T follicular helper cell (primary cell): ENCODE measurements at places on chromosomes 11 and 22.

- DNase-seq, result no peak
Observed at GRCh38 chr11:1827095-1827813, 7.5 kb upstream of the SYT8 start.

DNA sequence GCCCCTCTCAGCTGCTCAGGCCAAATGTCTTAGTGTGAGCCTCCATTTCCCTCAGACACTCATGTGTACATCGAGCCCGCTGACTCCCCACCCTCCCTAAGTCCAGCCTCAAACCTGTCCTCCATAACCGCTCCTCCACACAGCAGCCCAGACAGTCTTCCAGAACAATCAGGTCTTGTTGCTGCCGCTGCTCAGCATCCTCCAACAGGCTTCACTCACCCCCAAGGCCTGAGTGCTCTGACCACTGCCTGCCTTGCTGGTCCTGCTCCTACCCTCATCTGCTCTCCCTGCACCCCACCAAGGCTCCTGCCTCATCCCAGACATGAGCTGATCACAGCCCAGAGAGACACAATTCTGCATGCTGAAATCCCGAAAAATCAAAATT, 17.1 kb downstream of the PSMD13 start:
- DNase-seq, result no peak

DNA sequence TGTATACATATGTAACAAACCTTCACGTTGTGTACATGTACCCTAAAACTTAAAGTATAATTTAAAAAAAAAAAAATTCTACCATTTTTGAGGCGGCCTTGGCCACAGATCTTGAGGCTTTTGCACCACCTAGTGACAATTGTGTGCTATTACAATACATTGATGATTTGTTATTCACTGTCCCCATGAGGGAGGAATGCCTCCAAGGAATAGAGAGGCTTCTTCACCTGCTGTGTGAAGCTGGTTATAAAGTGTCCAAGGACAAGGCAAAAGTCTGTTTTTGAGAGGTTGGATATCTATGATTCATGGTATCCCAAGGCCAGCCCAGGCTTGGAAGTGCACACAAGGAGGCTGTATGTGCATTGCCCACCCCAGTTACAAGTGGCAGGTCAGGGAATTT, 30.7 kb downstream of the SLC22A25 start:
- no peak for DNase-seq

- DNase-seq, result no peak
Observed at GRCh38 chr11:45017329-45017728, 66.6 kb upstream of the TP53I11 start.

- no peak for DNase-seq
Observed at GRCh38 chr11:7485186-7486097, at the start of gene OLFML1. Gene OLFML1, plus strand, starts transcription at chr11:7485506. Its CDS starts 370 bp downstream, at chr11:7485876.

- no peak for DNase-seq
Observed at GRCh38 chr11:110349138-110349996, 53.0 kb upstream of the RDX start.

DNA sequence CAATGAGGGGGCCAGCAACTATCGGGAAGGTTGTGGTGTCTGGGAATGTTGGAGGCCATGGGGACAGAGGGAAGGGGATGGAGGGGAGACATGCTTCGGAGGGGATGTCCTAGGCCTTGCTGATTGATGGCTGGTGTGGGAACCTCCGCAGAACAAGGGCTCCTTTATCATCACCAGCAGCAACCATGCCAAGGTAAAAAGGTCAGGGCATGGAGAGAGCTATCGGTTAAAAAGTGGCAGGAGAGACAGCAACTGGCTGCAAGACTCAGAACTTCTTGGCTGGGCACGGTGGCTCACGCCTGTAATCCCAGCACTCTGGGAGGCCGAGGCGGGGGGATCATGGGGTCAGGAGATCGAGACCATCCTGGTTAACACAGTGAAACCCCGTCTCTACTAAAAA, 3.0 kb downstream of the GSTT4 start:
- no peak for DNase-seq

- DNase-seq, result no peak
Observed at GRCh38 chr11:88313441-88313840, 24.1 kb downstream of the CTSC start.

DNA sequence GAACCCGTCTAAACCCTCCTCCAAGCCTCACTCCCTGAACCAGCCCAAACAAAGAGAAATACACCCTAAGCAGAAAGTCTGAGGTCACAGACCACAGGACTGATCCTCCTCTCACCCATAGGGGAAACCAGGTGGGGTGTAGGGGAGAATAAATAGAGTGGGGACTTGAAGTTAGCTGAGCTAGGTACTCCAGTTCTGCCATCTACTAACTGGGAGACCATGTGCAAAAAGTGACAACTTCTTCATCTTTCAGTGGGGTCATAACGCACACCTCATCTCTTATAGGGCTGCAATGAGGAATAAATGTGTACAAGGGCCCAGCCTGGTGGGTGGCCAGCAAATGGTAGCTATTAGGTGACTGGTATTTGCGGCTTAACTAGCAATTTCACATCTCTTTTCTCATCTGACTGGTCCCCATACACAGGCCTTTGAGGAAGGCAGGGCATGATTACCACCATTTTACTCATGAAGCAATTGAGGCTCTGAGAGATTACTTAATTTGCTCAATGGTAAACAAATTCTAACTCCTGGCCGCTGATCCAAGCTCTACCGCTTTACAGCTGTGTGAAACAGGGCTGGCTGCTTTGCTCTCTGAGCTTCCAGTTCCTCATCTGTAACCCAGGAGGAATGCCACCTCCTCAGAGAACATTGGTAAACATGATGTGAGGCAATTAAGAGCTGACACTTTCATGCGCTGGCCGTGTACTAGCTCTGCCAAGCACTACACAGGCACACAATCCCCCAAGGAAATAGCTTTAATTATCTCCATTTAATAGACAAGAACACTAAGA, 16.6 kb downstream of the TBC1D10A start:
- DNase-seq, result no peak

DNA sequence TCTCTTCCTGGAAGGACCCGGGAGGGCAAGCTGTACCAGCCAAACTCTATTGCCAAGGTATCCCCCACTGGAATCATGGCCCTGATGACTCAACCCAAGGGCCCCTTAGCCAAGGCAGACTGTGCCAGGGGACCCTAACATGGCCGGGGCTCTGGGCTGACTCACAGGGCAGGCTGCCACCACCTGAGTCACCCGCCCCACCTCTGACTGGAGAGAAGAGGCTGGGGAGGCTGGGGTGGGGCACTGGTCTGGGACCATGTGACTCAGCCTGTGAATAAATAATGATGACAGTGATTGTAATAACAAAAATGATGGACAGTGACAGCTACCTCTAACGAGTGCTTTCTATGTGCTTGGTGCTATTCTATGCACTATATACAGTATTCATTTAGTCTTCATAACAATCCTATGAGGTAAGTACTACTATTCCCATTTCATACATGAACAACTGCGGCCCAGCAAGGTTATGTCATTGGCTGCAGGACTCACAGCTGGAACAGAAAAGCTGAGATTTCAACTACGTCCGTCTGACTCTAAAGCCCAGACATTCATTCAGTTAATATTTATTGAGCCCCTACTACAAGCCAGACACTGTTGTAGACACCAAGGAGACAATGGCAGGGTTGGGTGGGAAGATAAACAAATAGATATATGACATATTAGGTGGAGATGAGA, 84.2 kb downstream of the FBXO7 start:
- DNase-seq, result no peak
